ENCODE measurements at places on chromosomes 1 and 21.

DNA sequence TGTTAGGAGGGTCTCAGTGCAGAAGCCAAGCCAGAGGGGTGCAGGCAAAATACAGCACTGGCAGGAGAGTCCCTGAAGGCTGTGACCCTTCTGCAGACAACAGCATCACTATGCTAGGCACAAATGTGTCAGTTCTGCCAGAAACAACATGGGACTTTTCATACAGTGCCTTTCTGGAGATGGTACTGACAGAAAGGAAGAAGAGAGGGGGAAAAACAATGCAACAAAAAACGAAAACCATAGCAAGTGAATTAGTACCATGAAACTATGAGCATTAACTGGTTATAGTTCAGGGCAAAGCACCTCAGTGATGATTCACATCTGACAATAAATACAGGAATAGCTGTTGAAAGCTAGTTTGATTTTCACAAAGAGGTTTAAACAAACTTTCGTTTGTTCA, 140.8 kb upstream of the NBPF11 start:
- DNase-seq = no peak

DNA sequence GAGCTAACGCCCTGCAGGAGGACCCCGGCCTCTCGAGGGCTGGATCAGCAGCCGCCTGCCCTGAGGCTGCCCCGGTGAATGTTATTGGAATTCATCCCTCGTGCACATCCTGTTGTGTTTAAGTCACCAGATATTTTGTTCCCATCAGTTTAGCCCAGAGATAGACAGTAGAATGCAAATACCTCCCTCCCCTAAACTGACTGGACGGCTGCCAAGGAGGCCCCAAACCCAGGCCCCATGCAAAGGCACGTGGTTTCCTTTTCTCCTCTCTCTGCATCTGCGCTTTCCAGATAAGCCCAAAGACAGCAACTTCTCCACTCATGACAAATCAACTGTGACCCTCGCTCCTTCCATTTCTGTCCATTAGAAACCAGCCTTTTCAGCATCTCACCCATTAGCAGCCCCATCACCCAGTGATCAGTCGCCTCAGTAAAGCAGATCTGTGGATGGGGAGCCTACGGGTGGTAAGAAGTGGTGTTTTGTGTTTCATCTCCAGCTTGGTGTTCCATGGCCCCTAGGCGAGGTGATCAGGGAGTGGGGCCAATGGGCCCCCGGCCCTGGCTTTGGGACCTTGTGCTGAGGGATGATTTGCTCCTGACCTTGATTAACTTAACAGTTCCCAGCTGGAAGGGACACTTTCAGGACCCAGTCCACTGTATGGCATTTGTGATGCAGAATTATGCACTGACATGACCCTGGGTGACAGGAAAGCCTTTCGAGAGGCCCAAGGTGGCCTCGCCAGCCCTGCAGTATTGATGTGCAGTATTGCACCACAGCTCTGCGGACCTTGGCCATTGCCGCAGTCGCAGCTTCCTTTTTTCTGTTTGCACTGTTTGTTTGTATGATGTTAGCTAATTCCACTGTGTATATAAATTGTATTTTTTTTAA, 5.2 kb downstream of the NPPA start:
- DNase-seq = no peak

DNA sequence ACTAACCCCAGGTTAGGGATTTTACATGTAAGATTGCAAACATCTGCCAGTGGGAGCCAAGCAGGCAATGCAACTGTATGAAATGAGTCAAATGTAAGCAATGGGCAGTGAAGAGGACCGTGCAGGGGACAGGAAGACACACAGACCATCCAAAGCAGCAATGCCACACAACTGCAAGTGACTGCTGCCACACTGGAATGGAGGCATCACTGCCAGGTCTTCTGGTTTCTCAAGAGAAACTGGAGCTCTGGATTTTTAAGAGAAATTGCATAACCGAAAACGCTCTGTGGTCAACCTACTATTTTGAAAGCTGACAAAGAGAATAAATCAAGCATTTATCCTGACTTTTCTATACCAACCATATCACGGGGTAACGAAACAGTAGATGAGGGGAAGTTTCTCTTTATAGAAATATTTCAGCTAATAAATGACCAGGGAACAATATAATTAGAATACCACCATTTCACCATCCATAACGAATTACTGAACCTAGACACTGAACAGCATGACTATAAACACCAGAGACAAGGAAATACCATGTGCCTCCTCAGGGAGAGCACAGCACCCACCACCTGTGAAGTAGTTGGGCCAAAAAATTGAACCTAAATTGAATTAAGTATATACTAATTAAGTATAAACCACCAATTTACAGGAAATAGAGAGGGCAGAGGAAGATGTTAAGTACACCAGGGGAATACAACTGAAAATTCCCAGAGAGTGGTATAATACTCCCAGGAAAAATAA, 4.4 kb downstream of the AK2 start:
- no peak for DNase-seq

GRCh38 chr1:109954041-109954512, 30.5 kb upstream of the AHCYL1 start:
- DNase-seq = no peak

GRCh38 chr1:67713057-67713846, 28.3 kb downstream of the GADD45A start:
- no peak for DNase-seq

DNA sequence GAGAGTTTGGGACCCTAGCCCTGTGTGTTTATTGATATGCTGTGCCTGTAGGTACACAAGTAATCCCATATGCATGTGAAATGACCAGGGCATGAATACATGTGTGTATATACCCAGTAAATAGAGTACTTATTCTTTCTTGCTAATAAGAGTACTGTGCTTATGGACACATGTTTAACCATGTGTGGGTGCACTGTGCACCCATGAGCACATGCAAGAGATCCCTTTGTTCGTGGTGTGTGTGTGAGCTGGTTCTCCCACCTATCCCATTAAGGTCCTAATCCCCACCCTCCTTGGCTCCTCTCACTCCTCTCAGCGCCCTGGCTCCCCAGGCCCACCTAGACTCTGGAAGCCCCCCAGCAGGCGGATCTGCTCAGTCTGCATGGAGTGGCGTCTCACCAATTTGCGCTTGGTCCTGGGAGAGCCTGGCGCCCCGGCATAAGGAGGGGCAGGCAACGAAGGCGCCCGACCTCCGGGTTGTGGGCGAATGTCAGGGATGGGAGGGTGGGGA, 2.2 kb upstream of the LIX1L start:
- no peak for DNase-seq

GRCh38 chr1:241332987-241333386, 24.0 kb downstream of the RGS7 start:
- no peak for DNase-seq

GRCh38 chr1:233629305-233629935, 15.5 kb downstream of the KCNK1 start:
- DNase-seq = no peak

- DNase-seq = no peak
Measured at GRCh38 chr1:162283657-162284056, 93.0 kb downstream of the SPATA46 start.

DNA sequence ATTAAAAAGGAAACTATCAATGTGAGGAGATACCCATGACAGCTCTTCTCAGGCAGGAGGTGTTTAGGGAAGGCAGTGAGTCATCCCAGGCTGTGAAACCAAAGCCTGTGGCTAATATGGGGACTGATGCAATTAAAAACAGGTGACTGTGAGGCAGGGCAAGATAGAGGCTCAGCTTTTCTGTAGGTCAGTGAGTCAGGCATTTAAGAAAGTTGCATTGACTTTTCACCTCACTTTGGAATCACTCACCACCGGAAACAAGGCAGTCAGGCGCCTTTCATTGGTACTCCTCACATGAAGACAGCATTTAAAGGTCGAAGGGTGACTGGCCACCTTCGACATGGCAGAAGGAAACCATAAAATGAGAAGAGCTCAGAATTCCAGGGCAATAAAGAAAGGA, 54.5 kb downstream of the PAPPA2 start:
- DNase-seq = no peak

Measured in GM19239 (cell line).